Sigmoid colon (tissue), 7 donors: ENCODE measurements at places on chromosomes 5 and 9. TPM values are rescaled to one million over a fixed set of nuclear protein-coding genes. Genes with fewer than 3 reads are reported as not detected.

The ADAMTS6 gene
- 3.7 TPM for total RNA-seq

The GHR gene
- 22.8 TPM for total RNA-seq

The SHOC1 gene
- not detected for total RNA-seq

The DHX29 gene
- total RNA-seq: 34.2 TPM

The CD274 gene
- 0.68 TPM for total RNA-seq

The LMBRD2 gene
- total RNA-seq: 16.1 TPM

The ANKRD55 gene
- not detected for total RNA-seq

The CCNO gene
- total RNA-seq: not detected

The SOX30 gene
- not detected for total RNA-seq

The PHYHD1 gene
- 18.7 TPM for total RNA-seq

The PDCD1LG2 gene
- 1.4 TPM for total RNA-seq
